ENCODE measurements at places on chromosomes 13 and 19. TPM values are rescaled to one million over a fixed set of nuclear protein-coding genes. Genes with fewer than 3 reads are reported as not detected.

PSG11 gene
- not detected for total RNA-seq

TRAPPC5 gene
- total RNA-seq = 58.3 TPM

SHISA7 gene
- not detected for total RNA-seq

SIX5 gene
- 9.3 TPM for total RNA-seq

CCDC169 gene
- 0.28 TPM for total RNA-seq

LRRC63 gene
- total RNA-seq = not detected

ATXN8OS gene
- total RNA-seq = not detected

RNF113B gene
- total RNA-seq = not detected

GRCh38 chr13:77975358-77976042 lies 56.9 kb upstream of the EDNRB start:
- no peak for DNase-seq
- no peak overlapping the region for H3K27ac ChIP-seq
- H3K27me3 ChIP-seq = no peaks in the 10 kb centered on the region
- H3K4me3 ChIP-seq = no peak overlapping the region
- no peaks in the 10 kb centered on the region for H3K36me3 ChIP-seq

DNA sequence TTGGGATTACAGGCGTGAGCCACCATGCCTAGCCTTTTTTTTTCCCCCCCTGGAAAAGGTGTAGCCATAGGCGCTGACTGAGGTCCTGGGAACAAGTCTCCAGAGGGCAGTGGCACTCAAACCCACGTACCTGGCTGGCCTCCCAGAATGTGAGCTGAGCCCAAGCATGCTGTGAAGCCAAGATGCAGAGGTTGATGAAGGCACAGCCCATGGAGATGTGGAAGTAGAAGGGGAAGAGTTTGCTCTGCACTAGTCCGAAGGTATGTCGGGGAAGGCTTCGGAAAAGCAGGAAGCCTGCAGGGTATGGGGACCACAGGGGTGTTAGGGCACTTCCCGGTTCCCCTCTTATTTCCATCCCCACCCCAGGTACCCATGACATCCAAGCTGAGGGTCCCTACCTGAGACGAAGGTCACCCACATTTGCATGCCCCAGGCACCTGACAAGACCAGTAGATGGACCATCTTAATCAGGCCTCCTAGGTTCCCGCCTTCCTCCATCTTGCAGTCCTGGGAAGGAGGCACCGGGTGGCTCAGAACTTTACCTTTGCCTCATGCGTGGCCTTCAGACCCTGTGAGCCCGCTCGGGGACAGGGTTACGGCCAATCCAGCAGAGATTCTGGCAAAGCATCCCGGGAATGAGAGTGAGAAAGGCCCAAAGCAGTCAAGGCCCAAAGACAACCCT lies 805 bp downstream of the TMEM205 start:
- H3K4me3 ChIP-seq = peak overlapping the region; percentile 73
- no peaks in the 10 kb centered on the region for H3K36me3 ChIP-seq
- DNase-seq = no peak
- H3K27ac ChIP-seq = peak overlapping the region; percentile 80
- H3K27me3 ChIP-seq = no peaks in the 10 kb centered on the region
- H3K4me1 ChIP-seq = no peaks in the 10 kb centered on the region

DNA sequence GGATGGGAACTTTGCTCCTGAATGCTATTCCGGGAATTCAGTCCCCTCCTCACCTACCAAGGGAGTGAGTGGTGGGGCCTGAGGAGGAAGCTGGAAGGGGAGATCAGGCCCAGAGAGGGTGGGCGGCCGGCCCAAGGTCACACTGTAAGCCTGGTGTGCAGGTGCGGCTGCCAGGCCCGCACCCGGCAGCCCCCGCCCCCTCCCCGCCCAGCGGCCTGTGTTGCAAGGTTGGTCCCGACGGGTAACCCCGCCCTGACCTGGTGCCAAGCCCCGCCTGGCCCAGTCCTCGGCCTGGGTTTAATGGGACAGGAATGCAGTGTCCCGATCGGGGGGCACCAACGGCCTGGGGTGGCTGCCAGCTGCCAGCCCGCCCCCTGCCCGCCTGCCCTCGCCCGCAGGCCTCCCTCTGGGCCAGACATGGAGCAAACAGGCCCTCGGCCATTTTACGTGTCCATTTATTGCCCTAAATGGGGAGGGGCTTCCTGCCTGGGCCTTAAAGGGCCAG lies 5.5 kb downstream of the ZBTB7A start:
- H3K27ac ChIP-seq = peak overlapping the region; percentile 99
- H3K36me3 ChIP-seq = peaks cover 10% of the 10 kb centered on the region
- H3K4me3 ChIP-seq = peak overlapping the region; percentile 37
- H3K4me1 ChIP-seq = no peaks in the 10 kb centered on the region
- DNase-seq = peak; percentile 90

DNA sequence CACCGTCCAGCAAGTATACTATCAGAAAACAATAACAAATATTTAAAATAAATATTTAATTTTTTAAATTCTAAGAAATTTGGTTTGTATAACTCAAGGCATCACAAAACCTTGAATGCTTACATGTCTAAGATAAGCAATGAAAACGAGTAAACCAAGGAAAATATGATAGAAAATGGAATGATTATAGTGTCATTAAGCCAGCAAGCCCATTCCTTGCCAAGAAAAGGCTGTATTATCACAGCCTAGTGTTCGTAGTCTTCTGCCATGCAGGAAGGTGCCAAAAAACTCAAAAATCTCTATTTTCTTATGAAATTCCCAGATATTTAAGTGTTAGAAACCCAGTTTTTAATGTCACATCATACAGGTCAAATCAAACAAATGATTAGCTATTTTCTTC lies 136.4 kb downstream of the STOML3 start:
- no peaks in the 10 kb centered on the region for H3K36me3 ChIP-seq
- H3K27ac ChIP-seq = no peak overlapping the region
- no peaks in the 10 kb centered on the region for H3K4me1 ChIP-seq

DNA sequence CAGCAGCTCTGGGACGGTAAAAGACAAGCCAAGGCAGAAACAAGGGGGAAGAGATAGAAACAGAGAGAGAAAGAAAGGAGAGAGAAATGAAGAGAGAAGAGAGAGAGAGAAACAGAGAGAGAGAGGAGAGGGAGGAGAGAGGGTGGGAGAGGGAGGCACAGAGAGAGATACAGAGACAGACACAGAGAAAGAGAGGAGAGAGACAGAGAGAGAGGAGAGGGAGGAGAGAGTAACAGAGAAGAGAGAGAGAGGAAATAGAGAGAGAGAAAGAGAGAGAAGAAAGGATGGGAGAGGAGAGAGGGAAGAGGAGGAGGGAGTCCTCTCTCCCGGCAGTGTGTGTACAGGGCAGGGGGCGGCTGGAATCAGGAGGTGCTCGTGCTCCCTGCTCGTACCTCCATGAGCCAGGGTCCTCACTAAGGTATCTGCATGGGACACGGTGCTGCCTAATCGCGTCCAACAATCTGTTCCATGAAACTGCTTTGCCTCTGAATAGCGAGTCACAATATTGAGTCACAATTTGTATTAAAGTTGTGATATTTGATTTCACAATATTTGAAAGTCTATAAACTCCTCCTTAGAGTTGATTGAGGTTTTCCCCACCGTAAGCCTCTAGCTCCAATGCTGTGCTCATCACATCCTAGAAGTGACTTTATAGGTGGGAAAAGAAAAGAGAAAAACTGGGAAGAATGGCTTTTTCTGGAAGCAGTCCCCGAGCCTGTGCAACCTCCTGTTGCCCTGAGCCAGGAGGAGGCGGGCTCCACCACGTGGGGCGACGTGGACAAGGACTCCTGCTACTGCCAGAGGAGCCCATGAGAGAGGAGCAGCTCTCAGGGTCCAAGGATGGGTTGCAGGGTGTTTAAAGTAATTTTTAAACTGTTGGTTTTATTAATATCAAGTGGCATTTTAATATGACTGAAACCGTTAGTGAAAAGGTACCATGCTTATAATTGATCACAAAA lies 81.7 kb upstream of the ARHGEF7 start:
- no peaks in the 10 kb centered on the region for H3K4me1 ChIP-seq
- H3K27me3 ChIP-seq = no peaks in the 10 kb centered on the region
- DNase-seq = no peak
- no peak overlapping the region for H3K27ac ChIP-seq

- no peak for DNase-seq
- no peak overlapping the region for H3K4me3 ChIP-seq
- no peaks in the 10 kb centered on the region for H3K27me3 ChIP-seq
- H3K36me3 ChIP-seq = no peaks in the 10 kb centered on the region
Measured at GRCh38 chr13:71309905-71310304, 557.1 kb downstream of the DACH1 start.

DNA sequence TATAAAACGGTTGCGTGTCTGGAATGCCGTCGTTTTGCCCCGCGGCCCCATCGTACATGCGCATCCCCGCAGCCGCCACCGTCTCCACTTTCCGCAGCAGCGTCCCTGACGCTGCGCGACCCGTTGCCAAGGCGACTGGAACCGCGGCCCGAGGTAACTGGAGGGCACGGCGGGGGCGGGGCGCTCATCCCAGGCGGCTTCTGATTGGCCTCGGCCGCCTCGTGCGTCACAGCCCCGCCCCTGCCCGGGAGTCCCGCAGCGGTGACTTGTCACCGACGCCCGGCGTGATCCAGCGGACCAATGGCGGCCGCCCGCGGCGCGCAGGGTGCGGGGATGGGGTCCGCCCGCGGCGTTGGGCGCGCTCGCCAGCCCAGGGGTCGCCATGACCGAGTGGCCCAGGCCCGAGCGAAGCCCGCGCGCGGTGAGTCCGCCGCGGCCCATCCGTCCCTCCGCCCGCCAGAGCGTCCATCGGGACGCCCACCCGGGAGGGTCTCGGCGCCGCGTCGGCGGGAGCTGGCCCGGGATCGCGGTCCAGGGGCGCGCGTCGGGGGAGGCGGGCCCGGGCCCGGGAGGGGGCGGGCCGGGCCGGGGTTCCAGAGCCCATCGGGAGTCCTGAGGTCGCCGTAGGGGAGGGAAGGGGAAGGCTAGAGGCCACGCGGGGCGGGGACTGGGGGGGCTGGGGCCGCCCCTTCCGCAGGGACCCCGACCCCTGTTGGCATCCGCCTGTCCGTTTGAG lies at the start of gene ZSCAN1:
ZSCAN1 (plus strand) TSS at position 285 of the 736 bp plus-strand sequence. CDS start 3,812 bp downstream, outside the sequence.
- H3K36me3 ChIP-seq = no peaks in the 10 kb centered on the region

- no peaks in the 10 kb centered on the region for H3K4me1 ChIP-seq
- no peaks in the 10 kb centered on the region for H3K27me3 ChIP-seq
- no peak overlapping the region for H3K4me3 ChIP-seq
- no peak overlapping the region for H3K27ac ChIP-seq
Measured at GRCh38 chr13:30033681-30034457, 183.5 kb upstream of the UBL3 start.

GRCh38 chr19:34707661-34708060 lies 26.4 kb upstream of the ZNF181 start:
- H3K27ac ChIP-seq = no peak overlapping the region
- H3K4me1 ChIP-seq = no peaks in the 10 kb centered on the region
- no peak for DNase-seq
- H3K27me3 ChIP-seq = no peaks in the 10 kb centered on the region

DNA sequence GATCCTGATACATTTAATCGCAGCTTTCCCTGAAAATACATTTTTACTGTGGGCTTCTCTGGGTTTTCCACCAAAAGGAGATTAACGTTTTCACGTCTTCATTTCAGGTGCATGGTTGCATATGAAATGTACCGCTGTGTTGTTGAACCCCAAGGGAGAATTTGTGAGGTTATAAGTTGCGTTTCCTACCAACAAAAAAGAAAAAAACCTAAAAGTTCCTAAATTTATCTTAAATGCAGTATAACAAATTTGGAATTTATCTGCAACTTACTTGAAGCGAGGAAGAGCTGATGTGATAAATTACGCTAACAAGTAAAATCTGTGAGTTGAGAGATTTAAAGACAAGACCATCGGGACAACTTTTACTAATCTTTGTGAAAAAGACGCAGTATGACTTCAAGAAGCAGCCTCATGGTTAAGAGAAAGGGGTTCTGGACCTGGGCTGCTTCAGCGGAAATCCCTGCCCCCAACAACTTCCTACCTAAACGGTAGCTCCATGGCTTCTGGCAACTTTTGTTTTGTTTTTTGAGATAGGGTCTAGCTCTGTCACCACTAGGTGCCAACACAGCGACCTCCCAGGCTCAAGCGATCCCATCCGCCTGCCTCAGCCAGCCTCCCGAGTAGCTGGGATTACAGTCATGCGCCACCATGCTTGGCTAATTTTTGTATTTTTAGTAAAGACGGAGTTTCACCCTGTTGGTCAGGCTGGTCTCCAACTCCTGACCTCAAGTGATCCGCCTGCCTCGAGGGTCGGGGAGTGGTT lies 958 bp upstream of the OBI1 start:
- no peaks in the 10 kb centered on the region for H3K27me3 ChIP-seq
- H3K4me3 ChIP-seq = peak overlapping the region; percentile 83
- H3K4me1 ChIP-seq = no peaks in the 10 kb centered on the region
- DNase-seq = no peak
- peak overlapping the region; percentile 69 for H3K27ac ChIP-seq

GRCh38 chr13:104114101-104114500 lies 1047.9 kb upstream of the SLC10A2 start:
- no peak for DNase-seq
- H3K4me3 ChIP-seq = no peak overlapping the region
- no peak overlapping the region for H3K27ac ChIP-seq

- no peaks in the 10 kb centered on the region for H3K27me3 ChIP-seq
- DNase-seq = no peak
- H3K4me3 ChIP-seq = peak overlapping the region; percentile 52
Measured at GRCh38 chr19:48330012-48330681, 4.8 kb downstream of the EMP3 start.

- H3K36me3 ChIP-seq = no peaks in the 10 kb centered on the region
- H3K4me3 ChIP-seq = no peak overlapping the region
- no peaks in the 10 kb centered on the region for H3K4me1 ChIP-seq
Measured at GRCh38 chr13:23986619-23987018, 89.3 kb upstream of the C1QTNF9B start.

DNA sequence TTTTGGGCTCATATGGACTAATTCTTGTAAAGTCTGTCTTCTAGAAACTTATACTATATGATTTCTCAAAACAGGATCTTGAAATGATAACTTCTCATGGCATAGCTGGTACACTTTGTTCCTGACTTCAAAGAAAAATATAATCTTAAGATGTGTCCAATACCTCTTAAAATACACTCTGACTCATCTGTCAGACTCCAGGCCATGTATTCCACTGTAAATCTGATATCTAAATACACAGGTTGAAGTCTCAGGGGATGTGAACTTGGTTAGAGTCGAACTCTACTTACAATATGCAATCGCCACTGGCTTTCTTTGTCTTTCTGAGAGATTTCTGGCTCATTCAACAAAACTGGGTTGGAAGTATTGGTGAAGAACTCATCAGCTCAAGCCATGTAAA lies 99.8 kb downstream of the LACC1 start:
- no peak overlapping the region for H3K4me3 ChIP-seq
- no peak for DNase-seq
- no peak overlapping the region for H3K27ac ChIP-seq
- H3K27me3 ChIP-seq = no peaks in the 10 kb centered on the region
- H3K4me1 ChIP-seq = no peaks in the 10 kb centered on the region

DNA sequence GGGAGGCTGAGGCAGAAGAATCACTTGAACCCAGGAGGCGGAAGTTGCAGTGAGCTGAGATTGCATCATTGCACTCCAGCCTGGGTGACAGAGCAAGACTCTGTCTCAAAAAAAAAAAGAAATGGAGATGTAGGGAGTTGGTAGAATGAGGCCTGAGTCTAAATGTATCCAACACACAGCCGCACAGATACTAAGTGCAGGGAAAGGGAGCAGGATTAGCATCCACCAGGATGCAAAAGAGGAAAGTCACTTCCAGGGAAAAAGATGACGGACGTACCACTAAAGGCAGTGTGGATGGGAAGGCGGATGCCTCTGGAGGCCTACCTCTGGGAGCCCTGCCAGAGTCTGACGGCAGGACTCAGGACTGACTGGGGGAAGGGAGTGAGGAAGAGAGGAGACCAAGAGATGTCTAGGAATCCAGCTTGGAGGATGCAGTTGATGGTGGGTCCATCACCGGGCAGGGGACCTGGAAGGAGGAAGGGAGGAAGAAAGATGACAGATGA lies 6.8 kb downstream of the FAM98C start:
- no peak for DNase-seq
- no peaks in the 10 kb centered on the region for H3K4me1 ChIP-seq
- no peak overlapping the region for H3K27ac ChIP-seq

GRCh38 chr19:10361569-10362011 lies 18.8 kb downstream of the TYK2 start:
- no peak for DNase-seq
- H3K4me3 ChIP-seq = no peak overlapping the region
- no peaks in the 10 kb centered on the region for H3K27me3 ChIP-seq
- H3K27ac ChIP-seq = no peak overlapping the region
